ENCODE measurements at places on chromosomes 3 and 15.

- DNase-seq: no peak
Observed at GRCh38 chr3:117114517-117115265, 405.1 kb downstream of the TUSC7 start.

DNA sequence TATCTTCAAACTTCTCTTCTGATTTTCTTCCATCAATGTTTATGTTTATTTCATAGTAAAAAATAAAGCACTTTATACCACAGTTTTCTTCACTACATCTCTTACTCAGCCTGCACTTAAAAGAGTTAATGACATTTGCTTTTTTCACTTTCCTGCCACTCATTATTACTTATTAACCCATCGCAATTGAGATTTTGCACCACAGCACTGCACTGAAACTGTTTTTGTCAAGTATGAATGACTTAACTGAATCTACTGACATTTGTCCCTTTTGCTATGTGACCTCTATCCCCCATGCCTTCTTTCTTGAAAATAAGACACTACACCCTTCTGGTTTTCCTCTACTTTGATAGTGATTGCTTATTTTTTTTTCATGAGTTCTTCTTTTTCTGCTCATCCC is 739.7 kb upstream of the DPPA4 start:
- no peak for DNase-seq

DNA sequence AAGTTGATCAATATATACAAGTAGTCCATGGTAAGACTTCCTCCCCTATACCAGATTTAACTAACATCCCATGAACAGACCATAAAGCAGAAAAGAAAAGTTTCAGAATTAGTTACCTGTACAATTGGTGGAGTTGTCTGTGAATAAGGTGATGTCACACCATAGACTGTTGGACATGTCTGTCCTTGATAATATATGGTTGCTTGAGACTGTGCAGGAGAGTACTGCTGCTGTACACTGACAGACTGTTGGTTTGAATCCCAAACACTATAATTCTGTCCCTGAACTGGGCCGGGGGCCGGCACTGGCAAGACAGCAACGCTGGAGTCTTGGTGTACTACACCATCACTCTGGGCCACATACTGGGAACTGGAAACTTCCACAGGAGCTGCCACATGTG is 77.2 kb downstream of the NBEAL2 start:
- DNase-seq: no peak

DNA sequence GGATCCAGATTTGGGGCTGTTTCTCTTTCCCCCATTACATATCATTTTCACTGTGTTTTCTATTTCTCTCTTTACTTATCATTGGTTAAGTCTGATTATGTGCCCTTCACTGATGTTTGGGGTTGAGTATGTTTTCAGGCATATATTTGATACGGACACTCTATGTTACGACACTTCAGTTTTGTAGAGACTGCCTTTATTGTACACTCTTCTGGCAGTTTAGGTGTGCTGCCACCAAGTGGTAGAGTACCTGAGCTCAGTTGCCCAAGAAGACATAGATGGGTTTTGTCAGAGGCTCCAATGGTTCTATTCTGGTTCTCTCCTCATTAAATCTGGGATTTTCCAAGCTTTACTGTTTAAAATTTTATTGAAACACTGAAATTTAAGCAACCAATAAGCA is 255.0 kb upstream of the ROPN1 start:
- no peak for DNase-seq

- DNase-seq: no peak
Observed at GRCh38 chr3:195911041-195911945, 2.9 kb upstream of the TNK2 start.

GRCh38 chr3:150345021-150345538 is 63.0 kb upstream of the TSC22D2 start:
- DNase-seq: no peak

GRCh38 chr3:11115548-11115947 is 38.7 kb upstream of the HRH1 start:
- no peak for DNase-seq

DNA sequence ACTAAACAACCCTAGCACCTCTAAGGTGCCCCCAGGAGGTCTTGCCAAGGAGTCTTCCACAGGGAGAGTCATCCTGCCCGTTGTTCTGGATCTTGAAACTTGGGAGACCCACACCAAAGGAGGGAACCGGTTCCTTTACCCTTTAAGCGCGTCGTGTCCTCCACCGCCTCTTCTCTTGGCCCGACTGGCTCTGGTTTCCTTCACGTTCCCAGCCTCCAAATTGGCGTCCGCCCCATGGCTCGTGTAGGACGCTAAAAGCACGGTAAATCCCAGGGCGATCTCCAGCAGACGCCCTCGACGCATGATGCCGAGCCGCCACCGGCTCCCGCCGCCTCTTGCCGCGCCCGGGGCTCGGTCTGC is 1.1 kb downstream of the FBN1 start:
- DNase-seq: no peak

DNA sequence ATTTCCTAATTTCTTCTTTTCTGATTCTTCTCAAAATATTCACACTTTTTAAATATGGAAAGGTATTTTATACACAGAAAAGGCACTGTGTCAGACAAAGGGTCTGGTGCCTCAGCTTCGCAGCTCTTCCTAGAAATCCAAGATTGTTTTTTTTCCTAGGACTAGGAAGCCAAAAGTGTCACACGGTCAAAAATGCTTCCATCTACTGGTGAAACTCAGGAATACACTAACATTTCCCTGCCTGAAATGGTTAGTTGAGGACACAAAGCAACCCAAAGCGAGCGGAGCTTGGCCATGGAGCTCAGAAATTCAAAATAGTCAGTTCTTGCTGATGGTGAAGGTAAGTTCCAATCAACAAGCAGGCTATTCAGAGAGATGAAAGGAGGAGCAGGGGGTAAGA is 426.5 kb upstream of the RASGRP1 start:
- DNase-seq: no peak
